Stimulated activated CD8-positive, alpha-beta memory T cell treated with anti-CD3 and anti-CD28 coated beads, Interleukin-4, amount 100 ng/mL, for 24 hours (primary cell): ENCODE measurements at places on chromosomes 16 and 17.

DNA sequence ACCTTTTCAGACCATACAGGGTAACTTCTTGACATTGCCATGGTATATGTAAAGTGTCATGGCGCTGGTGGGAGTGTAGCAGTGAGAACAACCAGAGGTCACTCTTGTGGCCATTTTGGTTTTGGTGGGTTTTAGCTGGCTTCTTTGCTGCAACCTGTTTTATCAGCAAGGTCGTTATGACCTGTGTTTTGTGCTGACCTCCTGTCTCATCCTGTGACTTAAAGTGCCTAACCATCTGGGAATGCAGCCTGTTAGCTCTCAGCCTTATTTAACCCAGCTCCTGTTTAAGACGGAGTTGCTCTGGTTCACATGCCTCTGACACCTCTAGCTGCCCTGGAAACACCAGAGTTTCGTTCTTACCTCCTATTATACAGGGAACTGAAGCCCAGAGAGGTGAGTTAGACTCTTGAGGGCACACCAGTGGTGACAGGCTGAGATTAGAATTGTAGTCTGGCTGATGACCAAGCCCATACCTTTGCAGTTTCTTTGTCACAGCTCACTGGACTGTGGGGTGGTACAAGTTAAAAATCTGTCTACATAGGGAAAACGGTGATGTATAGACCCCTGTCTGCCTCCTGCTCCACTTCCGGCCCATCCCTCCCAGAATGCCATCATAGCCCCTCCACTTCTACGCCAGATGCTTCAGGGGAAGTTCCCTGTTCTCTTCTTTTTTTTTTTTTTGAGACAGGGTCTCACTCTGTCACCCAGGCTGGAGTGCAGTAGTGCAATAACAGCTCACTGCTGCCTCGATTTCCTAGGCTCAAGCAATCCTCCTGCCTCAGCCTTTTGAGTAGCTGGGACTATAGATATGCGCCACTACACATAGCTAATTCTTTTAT, 21.0 kb downstream of the KSR1 start:
- DNase-seq: no peak

DNA sequence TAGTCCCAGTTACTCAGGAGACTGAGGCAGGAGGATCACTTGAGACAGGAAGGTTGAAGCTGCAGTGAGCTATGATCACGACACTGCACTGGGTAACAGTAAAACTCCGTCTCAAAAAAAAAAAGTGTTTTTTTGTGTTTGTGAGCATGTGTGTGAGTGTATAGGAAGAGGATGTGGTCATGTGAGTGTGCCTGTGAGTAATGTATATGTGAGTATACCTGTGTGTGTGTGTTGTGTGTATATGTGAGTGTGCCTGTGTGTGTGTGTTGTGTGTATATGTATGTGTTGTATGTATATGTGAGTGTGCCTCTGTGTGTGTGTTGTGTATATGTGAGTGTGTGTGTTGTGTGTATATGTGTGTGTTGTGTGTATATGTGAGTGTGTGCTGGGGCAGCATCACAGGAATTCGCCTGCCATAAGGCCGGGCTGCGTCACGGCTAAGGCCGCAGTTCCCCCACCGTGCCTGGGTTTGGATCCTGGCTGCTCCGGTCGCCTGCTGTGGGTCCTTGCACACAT, 21.4 kb upstream of the NPTX1 start:
- DNase-seq: no peak

- DNase-seq: no peak
Measured at GRCh38 chr16:30030011-30030685, 923 bp downstream of the TLCD3B start.

- no peak for DNase-seq
Measured at GRCh38 chr17:57422574-57423164, 166.3 kb downstream of the MSI2 start.
